ENCODE measurements at places on chromosomes 7 and 10. TPM values are rescaled to one million over a fixed set of nuclear protein-coding genes. Genes with fewer than 3 reads are reported as not detected.

DNA sequence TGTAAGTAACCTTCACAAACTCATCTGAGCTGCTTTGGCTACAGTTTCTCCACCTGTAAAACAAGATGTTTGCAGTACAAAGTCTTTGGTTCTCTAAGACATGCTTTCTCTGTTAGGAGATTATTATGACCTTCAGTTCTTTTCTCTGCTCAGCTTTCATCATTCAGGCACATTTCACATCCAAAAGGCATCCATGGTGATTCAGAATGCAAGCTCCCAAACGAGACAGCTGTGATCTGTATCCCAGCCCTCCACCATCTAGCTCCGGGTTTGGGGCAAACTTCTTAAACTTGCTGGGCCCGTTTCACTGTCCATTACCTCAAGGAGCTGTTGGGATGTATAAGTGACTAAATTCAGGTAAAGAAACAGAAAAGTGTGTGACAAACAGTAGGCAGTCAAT is 95.8 kb upstream of the COL1A2 start:
- no peak for DNase-seq
- H3K4me3 ChIP-seq = no peak overlapping the region

GRCh38 chr10:63456437-63457210 is 9.2 kb downstream of the JMJD1C start:
- no peak overlapping the region for H3K27ac ChIP-seq
- no peaks in the 10 kb centered on the region for H3K36me3 ChIP-seq
- no peaks in the 10 kb centered on the region for H3K4me1 ChIP-seq
- no peak for DNase-seq

DNA sequence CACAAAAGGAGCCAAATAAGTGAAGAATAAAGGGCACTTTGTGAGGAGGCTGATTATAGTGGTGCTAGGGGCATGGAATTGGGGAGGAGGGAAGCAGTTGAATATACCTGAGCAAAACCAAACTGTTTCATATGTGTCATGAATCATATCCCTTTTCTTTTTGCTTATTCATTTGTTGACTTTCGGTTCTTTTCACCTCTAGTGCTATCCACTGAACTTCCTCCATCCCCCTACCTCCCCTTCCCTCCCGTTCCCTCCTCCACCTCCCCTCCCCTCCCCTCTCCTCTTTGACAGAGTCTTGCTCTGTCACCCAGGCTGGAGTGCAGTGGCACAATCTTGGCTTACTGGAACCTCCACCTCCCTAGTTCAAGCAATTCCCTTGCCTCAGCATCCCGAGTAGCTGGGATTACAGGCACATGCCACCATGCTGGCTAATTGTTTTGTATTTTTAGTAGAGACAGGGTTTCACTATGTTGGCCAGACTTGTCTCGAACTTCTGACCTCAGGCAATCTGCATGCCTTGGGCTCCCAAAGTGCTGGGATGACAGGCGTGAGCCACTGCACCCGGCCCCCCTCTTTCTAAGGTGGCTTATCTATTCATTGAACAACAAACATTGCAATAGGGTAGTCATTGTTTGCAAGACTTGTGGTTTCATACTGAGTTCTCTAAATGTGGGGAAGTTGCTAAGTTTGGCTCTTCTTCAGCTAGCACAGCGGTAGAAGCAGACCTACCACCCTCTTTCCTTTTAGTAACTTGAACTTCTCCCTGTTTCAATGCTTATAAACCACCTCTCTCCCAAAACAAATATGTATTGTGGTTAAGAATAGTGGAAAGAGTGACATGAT is 150.4 kb upstream of the PRPS1L1 start:
- DNase-seq = no peak
- no peak overlapping the region for H3K4me3 ChIP-seq
- H3K27me3 ChIP-seq = no peaks in the 10 kb centered on the region
- H3K4me1 ChIP-seq = no peaks in the 10 kb centered on the region
- no peaks in the 10 kb centered on the region for H3K36me3 ChIP-seq

GRCh38 chr7:42350801-42351200 is 113.8 kb upstream of the GLI3 start:
- no peaks in the 10 kb centered on the region for H3K4me1 ChIP-seq
- H3K4me3 ChIP-seq = no peak overlapping the region
- no peak overlapping the region for H3K27ac ChIP-seq
- no peak for DNase-seq

- no peaks in the 10 kb centered on the region for H3K27me3 ChIP-seq
- no peak for DNase-seq
- H3K36me3 ChIP-seq = peaks cover 54% of the 10 kb centered on the region
- H3K4me3 ChIP-seq = no peak overlapping the region
- H3K27ac ChIP-seq = no peak overlapping the region
These were observed 37.1 kb downstream of the AP3M1 start for GRCh38 chr10:74113546-74113945.

DNA sequence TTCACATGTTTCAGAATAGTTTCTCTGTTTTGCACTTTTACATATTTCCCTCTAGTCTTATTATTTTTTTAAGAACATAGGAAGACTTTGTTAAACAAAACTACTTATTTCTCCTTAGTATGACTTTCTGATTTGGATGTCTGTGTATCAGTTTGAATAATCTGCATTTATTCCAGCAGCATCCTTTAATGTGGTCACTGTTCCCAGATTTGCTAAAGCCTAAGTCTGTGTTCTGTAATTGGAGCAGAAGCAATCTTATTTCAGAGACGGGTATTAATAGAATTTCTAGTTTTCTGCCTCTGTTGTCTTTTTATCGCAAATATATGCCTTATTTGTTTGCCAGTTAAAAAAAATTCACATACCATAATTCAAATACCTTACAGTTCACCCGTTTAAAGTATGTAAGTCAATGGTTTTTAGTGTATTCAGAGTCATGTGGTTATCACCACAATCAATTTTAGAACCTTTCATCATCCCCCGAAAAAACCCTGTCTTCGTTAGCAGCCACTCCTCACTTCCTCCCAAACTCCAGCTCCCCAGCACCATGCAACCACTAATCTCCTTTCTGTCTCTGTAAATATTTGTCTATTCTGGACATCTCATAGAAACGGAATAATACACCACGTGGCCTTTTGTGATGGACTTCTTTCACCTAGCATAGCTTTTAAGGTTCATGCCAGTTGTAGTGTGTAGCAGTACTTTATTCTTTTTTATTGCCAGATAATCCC is 58.7 kb downstream of the INPP5F start:
- no peaks in the 10 kb centered on the region for H3K36me3 ChIP-seq
- DNase-seq = no peak
- H3K27me3 ChIP-seq = no peaks in the 10 kb centered on the region
- peaks cover 24% of the 10 kb centered on the region for H3K4me1 ChIP-seq

GRM3 gene
- polyA plus RNA-seq = not detected

Data from endothelial cell of umbilical vein (primary cell).